Osteoblast (primary cell): ENCODE measurements at places on chromosomes 16 and 17. TPM values are rescaled to one million over a fixed set of nuclear protein-coding genes. Genes with fewer than 3 reads are reported as not detected.

DNA sequence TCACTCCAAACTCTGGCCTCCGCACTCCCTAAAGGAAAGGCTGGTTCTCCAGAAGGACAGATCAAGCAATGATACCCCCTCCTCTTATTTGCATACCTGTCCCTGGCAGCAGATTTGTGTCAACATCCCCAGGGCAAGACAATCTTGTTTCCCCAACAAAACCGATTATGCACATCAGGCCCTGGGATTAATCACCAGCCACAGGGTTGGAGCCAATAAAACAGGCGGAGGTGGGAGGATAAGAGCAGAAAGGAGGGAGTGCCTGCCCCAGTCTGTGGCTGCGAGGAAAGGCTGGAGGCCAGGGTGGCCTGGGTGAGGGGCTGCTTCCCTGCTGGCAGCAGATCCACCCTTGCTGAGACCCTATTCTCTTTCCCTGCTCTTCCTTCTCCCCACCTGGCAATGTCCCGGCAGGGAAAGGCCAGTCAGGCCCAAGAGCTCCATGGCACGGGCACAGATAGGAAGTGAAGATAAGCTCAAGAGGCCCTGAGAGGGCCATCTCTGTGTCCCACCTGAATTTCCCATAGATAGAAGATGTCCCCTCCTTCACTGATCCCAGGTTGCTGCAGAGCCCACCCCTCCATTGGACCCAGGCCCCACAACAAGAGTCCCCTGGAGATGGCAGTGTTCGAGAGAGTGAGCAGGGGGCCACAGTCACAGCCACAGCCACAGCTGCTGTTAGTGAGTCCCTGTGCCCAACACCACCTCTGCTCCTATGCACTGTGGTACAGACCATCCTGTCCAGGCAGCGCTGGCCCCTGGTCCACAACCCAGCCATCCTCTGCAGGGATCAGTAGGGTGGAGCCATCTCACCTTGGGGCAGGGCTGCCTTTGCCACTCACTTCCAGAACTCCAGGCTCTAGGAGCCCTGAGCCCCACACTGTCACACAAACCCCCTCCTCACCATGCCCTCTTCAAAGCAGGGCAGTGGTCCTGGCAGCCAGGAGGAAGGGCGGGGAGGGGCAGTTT is 137.5 kb downstream of the SDK2 start:
- peak; percentile 4 for DNase-seq

DNA sequence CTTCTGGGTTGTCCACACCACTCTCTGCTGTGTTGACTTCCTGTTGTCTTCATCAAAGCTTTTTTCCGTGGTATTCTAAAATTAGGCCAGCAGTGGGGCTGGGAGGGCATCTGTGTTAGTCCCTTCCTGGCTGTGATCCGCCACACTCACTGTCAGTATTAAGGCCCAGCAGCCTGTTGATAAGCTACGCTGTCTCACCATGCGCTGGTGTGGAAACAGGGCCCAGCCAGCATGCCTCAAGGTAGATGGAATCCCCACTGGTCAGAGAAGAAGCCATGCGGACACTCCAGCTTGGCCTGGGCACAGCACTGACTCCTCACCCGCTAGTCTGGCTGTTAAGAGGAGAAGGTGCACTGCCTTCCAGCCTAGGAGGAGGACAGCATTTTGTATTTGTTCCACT is 11.4 kb downstream of the CDR2L start:
- no peak for DNase-seq

GRCh38 chr16:5640883-5641282 is 543.3 kb upstream of the EEF2KMT start:
- DNase-seq = no peak

DNA sequence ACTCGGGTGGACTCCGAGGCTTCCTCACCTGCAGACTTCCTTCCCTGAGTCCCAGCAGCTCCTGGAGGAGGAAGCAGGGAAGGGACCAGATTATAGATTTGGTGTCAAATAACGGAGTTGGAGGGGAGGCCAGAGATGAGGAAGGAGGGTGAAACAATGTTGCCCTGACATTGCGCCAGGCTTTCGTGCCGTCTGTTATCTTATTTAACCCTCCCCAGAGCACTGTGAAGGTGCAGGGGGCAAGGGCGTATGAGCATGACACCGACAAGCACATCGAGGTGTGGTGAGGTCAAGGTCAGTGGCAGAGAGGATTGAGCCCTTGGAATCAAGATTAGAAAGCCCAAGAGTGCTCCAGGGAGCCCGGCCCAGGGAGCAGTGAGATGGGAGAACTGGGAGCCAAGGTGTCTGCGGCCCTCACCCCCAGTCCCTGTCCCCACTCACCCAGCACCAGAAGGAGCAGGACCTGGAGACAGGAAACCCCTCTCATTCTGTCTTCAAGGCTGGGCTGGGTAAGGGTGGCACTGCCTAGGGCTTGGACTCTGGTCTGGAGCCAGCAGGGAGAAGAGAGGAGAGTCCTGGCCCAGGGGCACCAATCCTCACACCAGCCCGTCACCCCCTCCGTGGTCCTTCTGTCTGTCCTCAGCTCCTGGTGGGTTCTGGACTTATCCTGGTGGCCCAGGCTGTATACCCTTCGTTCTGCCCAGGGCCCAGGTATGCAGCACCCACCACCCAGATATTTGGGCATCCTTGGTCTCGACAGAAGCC is 1.1 kb downstream of the PRSS33 start:
- peak; percentile 79 for DNase-seq

- no peak for DNase-seq
Observed at GRCh38 chr16:49183911-49184310, 97.7 kb downstream of the CBLN1 start.

MYO1C gene
- total RNA-seq = 204 and 250 TPM in 2 replicates

PMFBP1 gene
- total RNA-seq = under 0.01 and 0.59 TPM in 2 replicates
